ENCODE measurements at places on chromosomes 2 and 18. TPM values are rescaled to one million over a fixed set of nuclear protein-coding genes. Genes with fewer than 3 reads are reported as not detected.

- no peak for DNase-seq
- no peaks in the 10 kb centered on the region for H3K4me1 ChIP-seq
- no peak overlapping the region for H3K4me3 ChIP-seq
- no peaks in the 10 kb centered on the region for H3K27me3 ChIP-seq
- no peak overlapping the region for H3K27ac ChIP-seq
Measured at GRCh38 chr2:63571291-63571690, 17.0 kb downstream of the WDPCP start.

DNA sequence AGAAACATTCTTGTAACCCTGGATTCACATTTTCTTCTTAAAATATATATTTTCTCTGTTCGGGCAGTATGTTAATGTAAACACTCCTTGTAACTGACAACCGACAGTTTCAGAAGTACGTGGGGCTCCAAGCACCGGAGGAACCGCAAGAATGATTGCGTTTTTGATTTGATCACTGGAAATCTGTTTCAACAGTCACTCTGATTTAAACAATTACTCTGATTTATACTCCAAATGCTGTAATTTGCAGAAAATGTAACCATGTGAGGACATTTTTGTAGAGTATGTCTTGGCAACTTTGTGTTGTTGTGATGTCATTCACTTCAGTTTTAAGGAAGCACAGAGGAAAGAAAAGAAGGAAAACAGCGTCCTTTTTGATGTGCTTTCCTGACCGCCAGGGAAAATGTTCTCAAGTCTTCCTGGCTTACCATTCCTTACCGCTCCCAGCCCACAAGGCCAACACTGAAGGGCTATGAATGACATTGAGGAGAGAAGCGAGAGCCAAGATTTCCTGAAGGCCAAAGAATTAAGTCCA lies 77.7 kb downstream of the APOB start:
- DNase-seq = no peak
- H3K27ac ChIP-seq = no peak overlapping the region
- peaks cover 10% of the 10 kb centered on the region for H3K27me3 ChIP-seq
- no peaks in the 10 kb centered on the region for H3K36me3 ChIP-seq

GRCh38 chr18:159037-159652 lies 788 bp downstream of the USP14 start:
- peak; percentile 46 for DNase-seq
- H3K36me3 ChIP-seq = peaks cover 3% of the 10 kb centered on the region
- peak overlapping the region; percentile 90 for H3K27ac ChIP-seq
- peaks cover 9% of the 10 kb centered on the region for H3K4me1 ChIP-seq
- peaks cover 10% of the 10 kb centered on the region for H3K27me3 ChIP-seq

DNA sequence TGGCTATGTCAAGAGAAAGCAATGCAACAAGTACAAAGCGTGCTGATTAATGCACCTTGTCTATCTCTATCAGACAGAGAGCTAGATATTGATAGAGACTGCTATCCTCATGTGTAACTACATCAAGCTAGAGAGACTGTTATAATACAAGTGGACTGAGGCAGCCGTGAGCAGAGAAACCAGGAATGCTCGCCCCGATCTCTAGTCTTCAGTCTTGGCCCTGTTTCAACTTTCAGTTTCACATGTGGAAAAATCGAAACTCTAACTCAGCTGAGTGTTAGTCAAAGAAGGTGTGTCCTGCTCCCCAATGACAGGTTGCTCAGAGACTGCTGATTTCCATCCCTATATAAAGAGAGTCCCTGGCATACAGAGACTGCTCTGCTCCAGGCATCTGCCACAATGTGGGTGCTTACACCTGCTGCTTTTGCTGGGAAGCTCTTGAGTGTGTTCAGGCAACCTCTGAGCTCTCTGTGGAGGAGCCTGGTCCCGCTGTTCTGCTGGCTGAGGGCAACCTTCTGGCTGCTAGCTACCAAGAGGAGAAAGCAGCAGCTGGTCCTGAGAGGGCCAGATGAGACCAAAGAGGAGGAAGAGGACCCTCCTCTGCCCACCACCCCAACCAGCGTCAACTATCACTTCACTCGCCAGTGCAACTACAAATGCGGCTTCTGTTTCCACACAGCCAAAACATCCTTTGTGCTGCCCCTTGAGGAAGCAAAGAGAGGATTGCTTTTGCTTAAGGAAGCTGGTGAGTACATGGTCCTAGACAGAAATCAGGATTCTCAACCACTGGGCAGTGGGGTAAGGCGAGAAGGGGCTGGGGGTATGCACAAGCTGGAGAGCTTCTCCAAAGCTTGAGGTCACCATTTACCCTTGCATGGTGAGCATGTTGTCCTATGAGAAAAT lies at the start of gene RSAD2:
RSAD2 (plus strand) TSS at position 376 of the 903 bp plus-strand sequence; CDS start at position 400, 24 bp downstream.
- no peaks in the 10 kb centered on the region for H3K36me3 ChIP-seq
- H3K4me1 ChIP-seq = no peaks in the 10 kb centered on the region
- no peak within 1 kb of the TSS for H3K4me3 ChIP-seq
- no peak within 1 kb of the TSS for H3K27ac ChIP-seq
- no peak for DNase-seq

- peaks cover 10% of the 10 kb centered on the region for H3K4me1 ChIP-seq
- H3K27ac ChIP-seq = no peak overlapping the region
- H3K4me3 ChIP-seq = peak overlapping the region; percentile 81
- H3K36me3 ChIP-seq = no peaks in the 10 kb centered on the region
- peak; percentile 8 for DNase-seq
Measured at GRCh38 chr18:35289727-35290093, 319 bp downstream of the ZSCAN30 start.

DNA sequence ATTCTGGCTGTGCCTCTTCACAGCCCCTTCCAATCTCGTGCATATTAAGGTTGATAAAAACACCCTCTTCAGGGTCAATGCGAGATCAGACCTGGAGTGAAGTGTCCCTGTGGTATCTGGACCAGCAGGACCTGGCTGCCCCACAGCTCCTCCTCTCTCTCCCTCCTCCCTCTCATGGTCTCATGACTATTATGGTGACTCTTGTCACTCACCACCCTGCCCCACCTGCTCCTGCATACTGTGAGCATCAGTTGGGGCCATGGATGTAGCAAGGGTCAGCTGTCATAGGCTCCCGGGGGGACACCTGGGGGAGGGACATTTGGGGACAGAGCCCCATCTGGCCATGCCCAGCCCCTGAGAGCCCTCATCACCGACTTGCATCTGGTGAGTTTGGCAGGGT lies 50.2 kb downstream of the ODC1 start:
- H3K27me3 ChIP-seq = no peaks in the 10 kb centered on the region
- no peaks in the 10 kb centered on the region for H3K36me3 ChIP-seq
- no peak for DNase-seq
- no peaks in the 10 kb centered on the region for H3K4me1 ChIP-seq

GRCh38 chr2:156845806-156846558 lies 409.8 kb downstream of the GPD2 start:
- H3K4me1 ChIP-seq = no peaks in the 10 kb centered on the region
- no peaks in the 10 kb centered on the region for H3K27me3 ChIP-seq
- no peak overlapping the region for H3K4me3 ChIP-seq

- H3K27me3 ChIP-seq = no peaks in the 10 kb centered on the region
- no peak overlapping the region for H3K27ac ChIP-seq
- H3K4me3 ChIP-seq = no peak overlapping the region
- no peak for DNase-seq
- peaks cover under 1% of the 10 kb centered on the region for H3K4me1 ChIP-seq
Measured at GRCh38 chr2:86768189-86768949, 22.3 kb downstream of the CD8A start.

DNA sequence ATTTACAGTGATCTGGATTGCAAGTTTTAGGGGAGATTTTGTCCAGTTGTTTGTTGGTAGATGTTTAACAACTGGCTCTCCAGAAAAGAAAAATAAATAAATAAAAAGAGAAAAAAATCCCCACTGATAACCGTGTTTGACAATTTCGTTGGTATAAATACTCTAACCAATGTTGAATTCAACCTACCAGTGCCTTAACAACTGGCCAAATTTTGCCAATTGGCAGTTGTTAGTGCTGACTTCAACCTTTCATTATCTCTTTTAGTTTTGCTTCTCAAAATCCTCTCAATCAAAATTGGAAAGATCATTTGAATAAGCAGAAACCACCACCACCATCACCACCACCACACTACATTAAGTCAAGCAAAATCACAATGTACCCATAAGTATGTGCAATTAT lies 490.3 kb downstream of the PIK3C3 start:
- H3K27me3 ChIP-seq = no peaks in the 10 kb centered on the region
- no peak overlapping the region for H3K4me3 ChIP-seq
- H3K4me1 ChIP-seq = no peaks in the 10 kb centered on the region
- no peak for DNase-seq

- H3K27ac ChIP-seq = no peak overlapping the region
- DNase-seq = no peak
- H3K4me1 ChIP-seq = peaks cover 24% of the 10 kb centered on the region
Measured at GRCh38 chr2:64263315-64263714, 119.1 kb upstream of the PELI1 start.

Gene HOXD13
- total RNA-seq = not detected

Gene AGXT
- not detected for total RNA-seq

Gene TMEM200C
- total RNA-seq = 1.4 TPM

Gene LTBP1
- 61.9 TPM for total RNA-seq

Gene NYAP2
- total RNA-seq = 0.07 TPM

Gene ARHGEF4
- total RNA-seq = 44.8 TPM

Gene FEV
- not detected for total RNA-seq

Gene ANKRD30BL
- not detected for total RNA-seq

Gene GREB1L
- 251 TPM for total RNA-seq

Gene LANCL1
- 122 TPM for total RNA-seq

Gene ANKRD30B
- not detected for total RNA-seq

Gene SATB2
- total RNA-seq = 2.2 TPM
